Left cardiac atrium (tissue), 4 donors: ENCODE measurements at places on chromosomes 16 and 17. TPM values are rescaled to one million over a fixed set of nuclear protein-coding genes. Genes with fewer than 3 reads are reported as not detected.
A peak's percentile ranks its signal among the peaks of the same experiment; 100 is the strongest.

DNA sequence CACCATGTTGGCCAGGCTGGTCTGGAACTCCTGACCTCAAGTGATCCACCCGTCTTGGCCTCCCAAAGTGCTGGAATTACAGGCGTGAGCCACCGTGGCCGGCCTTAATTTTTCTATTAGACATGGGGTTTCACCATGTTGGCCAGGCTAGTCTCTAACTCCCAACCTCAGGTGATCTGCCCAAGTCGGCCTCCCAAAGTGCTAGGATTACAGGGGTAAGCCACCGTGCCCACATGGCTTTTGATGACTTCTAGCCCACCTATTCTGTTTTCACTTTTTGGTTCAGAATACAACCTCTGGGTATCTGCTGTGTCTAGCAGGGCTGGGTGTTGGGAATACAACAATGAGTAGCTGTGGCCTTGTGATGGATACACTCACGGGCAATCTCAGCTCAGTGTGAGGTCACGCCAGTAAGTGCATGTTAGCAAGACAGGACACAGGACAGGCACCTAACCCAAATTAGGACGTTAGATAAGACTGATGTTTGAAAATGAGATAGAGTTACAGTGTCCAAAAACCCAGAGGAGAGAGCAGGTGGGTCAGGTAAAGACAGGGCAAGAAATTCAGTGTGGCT, 14.1 kb upstream of the YWHAE start:
- DNase-seq, result no peak

DNA sequence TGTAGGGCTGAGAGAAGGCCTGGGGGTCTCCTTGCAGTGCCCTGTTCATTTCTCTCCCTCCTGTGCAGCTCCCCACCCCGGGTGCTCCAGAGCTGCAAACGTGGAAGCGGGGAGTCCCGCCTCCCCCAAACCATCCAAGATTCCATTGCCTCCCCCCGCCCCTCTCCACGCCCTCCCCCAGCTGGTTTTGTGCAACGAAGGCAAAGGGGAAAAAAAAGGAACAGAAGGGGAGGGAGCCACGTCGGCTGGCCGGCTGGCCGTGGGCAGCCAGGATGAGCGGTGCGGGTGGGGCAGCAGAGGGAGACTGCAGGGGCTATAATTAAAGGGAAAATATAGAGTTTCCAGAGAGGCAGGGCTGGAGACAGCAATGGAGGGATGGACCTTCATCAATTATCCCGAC, 1.7 kb upstream of the COL1A1 start:
- peak; percentile 20 for DNase-seq

Gene SNX20
- 1.2 TPM for total RNA-seq

DNA sequence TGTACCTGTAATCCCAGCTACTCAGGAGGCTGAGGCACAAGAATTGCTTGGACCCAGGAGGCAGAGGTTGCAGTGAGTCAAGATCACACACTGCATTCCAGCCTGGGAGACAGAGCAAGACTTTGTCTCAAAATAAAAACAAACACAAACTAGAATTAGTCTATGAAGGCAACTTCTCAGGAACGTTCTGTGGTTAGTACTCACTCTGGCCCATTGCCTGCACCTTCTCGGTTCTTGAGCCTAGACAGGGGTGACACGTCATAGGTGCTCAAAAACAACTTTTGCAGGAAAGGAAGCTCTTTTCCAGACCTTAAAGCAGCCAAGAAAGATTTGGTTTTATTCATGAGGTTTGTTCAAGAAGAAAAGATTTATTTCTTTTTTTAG, 22.3 kb upstream of the CNOT1 start:
- DNase-seq, result no peak

- DNase-seq, result no peak
These were observed 10.8 kb upstream of the HASPIN start for GRCh38 chr17:3712811-3713463.

DNA sequence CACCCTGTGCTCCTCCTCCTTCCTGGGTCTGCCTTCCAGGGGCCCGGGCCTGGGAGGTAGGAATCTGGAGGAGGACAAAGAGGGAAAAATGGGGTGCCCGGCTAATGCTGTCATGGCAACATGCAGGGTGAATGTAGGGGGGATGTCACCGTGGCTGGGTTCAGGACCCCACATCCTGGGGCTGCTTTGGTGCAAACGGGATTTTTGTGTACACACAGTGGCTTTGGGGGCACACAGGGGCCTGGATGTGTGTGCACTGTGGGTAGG, 37.0 kb upstream of the CDC42EP4 start:
- DNase-seq, result no peak

Gene ZFPM1
- total RNA-seq, result 7.0 TPM

Gene PRM3
- total RNA-seq, result not detected

- DNase-seq, result no peak
These were observed 3.0 kb downstream of the APPBP2 start for GRCh38 chr17:60522889-60523626.

Gene EIF4A3
- total RNA-seq, result 36.6 TPM

Gene SLC47A1
- total RNA-seq, result 1.4 TPM

- DNase-seq, result no peak
These were observed 57.3 kb downstream of the IGF2BP1 start for GRCh38 chr17:49054342-49055092.

Gene MGAT5B
- 0.21 TPM for total RNA-seq

- DNase-seq, result no peak
These were observed 20.8 kb downstream of the GGA3 start for GRCh38 chr17:75240394-75241142.

DNA sequence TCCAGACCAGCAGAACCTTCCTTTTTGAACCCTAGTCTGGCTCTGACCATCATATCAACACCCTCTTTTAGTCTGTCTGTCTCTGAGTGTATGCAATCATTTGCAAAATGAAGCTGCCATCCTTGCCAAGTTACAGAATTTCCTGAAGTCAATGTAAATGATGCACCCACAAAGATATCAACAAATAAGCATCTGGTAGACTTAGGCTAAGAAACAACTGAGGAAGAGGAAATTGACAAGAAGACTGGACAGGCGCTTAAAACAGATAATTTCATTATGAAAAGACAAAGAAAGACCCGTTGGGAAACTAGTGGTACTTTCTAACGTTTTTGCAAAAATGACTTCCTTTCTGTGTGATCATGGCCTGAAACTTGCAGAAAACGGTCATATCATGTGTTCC, 24.7 kb upstream of the CIITA start:
- no peak for DNase-seq

DNA sequence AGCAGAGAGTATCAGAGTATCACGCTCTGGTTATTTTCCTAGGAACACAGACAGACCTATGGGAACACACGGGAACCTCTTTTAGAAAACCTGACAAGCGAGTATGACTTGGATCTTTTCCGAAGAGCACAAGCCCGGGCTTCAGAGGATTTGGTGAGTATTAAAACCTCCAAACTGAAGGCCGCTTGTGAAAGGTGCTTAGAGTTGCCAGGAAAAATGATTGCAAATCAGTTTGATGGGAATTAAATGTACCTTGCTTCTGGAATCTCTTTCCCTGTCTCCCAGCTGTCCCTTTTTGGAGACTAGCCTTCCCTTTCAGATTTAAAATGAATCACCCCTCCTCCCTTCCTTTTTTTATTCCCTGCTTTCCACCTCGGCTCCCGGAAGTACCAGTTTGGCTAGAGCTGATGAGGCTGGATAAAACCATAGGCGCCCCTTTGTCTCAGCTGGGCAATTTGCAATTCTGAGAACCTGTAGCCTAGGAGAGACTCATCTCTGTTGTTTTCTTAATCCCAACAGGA, 27.3 kb downstream of the KAT7 start:
- DNase-seq, result no peak

DNA sequence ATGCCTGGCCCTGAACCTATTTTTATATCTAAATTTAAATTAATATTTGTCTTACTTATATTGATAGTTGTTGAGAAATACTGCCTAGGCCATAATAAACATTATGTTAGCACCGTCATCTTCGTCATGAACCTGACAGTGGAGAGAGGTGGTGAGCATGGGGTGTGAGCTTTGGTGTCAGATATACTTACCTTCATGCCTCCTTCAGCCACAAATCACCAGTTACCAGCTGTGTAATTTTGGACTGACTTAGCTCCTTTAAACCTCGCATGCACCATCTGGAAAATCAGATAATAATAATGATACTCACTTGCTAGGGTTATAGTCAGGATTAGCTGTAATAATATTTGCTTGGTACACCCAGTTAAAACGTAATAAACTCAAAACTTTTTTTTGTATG, 35.0 kb downstream of the SNX29 start:
- no peak for DNase-seq

DNA sequence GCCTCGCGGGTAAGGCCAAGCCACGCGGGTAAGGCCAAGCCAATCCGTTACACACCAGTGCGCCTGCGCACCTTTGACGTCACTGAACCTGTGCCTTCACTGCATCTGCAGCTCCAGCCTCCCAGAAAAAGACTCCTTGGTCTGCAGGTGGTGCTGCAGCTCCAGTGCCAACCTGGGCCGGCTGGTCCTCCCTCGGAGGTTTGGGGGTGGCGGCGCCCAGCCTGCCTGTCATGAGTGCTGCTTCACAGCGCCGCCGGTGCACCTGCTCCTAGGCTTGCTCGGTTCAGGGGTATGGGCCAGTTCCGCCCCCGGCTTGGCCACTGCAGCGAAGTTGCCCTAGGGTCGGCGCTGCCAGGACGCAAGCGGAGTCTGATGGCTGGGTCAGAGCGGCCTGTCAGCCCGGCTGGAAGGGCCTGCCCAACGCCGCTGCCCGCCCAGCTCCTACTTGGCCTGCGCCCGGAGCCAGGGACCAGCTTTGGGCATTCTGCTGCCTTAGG, 146.6 kb downstream of the USP22 start:
- peak; percentile 27 for DNase-seq

Gene CALB2
- 30.8 TPM for total RNA-seq

Gene CAPNS2
- 0.24 TPM for total RNA-seq

- no peak for DNase-seq
These were observed 354.0 kb upstream of the EEF2KMT start for GRCh38 chr16:5451641-5452040.

Gene CCL17
- not detected for total RNA-seq

DNA sequence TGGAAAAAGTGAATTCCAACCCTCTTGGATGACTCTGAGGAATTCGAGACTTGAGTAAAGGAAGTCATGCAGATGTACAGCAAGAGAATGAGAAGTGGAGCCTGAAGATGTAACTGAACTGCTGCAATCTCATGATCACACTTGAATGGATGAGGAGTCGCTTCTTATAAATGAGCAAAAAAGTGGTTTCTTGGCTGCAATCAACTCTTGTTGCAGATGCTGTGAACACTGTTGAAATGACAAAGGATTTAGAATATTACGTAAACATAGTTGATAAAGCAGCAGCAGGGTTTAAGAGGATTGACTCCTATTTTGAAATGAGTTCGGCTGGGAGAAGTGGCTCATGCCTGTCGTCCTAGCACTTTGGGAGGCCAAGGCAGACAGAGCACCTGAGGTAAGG, 25.5 kb downstream of the ASPA start:
- DNase-seq, result no peak

Gene TRPV2
- total RNA-seq, result 14.3 TPM

DNA sequence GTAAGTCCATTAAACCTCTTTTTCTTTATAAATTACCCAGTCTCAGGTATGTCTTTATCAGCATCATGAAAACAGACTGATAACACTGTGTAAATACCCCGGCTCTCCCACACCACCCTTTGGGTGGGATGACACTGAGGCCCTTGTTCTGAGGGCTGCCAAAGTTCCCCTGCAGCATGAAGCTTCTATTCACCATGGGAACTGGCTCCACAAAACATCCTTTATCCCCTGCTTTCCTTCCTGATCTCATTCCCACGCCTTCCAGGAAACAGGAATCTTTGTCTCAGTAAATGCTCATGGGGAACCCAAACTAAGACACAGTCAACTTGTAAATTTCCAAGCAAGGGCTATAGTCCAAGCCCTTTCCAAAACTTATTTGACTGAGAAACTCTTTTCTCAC, 88.4 kb downstream of the ABCC12 start:
- no peak for DNase-seq

- DNase-seq, result no peak
These were observed 384 bp downstream of the TMEM107 start for GRCh38 chr17:8175795-8176196.

GRCh38 chr17:78415821-78416711, 37.6 kb downstream of the PGS1 start:
- peak; percentile 59 for DNase-seq

DNA sequence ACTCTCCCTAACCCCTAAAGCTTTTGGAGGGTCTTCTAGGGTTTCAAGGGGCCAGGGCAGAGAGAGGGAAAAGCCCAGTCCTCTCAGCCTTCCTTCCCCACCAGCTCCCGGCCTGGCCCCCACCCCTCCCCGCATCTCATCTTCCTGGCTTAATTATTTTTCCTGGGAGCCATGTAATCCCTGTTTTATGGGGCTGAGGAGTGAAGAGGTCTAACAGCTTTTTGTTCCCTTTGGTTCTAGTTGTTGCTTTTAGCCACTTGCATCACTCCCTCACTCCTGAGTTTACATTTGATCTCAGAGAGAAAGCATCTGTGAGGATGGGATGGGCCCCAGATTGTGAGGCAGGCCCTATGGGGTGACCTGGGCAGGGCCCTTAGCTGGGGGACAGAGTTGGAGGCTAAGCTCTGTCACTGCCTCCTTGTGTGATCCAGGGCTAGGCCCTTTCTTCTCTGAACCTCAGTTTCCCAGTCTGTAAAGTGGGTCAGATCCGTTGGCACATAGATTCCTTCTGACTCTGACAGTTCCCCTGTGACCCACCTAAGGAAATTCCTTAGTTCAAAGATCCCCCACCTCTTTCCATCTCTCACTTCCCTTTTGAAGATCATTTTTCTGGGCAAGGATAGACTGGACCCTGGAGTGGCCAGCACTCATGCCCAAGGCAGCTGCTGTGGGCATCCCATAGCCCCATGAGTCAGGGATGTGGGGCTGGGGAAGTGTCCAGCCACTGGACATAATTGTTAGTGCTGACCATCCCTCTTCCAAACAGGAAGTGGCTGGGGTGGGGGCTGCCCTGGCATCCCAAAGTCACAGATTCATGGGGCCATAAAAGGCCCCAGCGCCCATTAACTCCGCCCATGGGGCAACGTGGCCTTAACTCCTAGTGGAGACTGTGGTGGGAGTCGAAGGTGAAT, 20.1 kb downstream of the UNC119 start:
- DNase-seq, result no peak

- DNase-seq, result no peak
These were observed 43.9 kb downstream of the USP31 start for GRCh38 chr16:23105309-23105708.

GRCh38 chr17:45243750-45244149, 18.1 kb downstream of the SPATA32 start:
- no peak for DNase-seq

- peak; percentile 3 for DNase-seq
These were observed 5.7 kb upstream of the MAPK8IP3 start for GRCh38 chr16:1700246-1700645.

Gene RNF213
- total RNA-seq, result 43.4 TPM

GRCh38 chr16:31185339-31185738, 5.4 kb downstream of the FUS start:
- no peak for DNase-seq

Gene SPNS2
- 14.2 TPM for total RNA-seq

- no peak for DNase-seq
These were observed 7.3 kb downstream of the MFSD6L start for GRCh38 chr17:8791910-8792270.

Gene FAM20A
- total RNA-seq, result 9.0 TPM

GRCh38 chr17:46045639-46046038, 46.6 kb downstream of the STH start:
- DNase-seq, result no peak

- DNase-seq, result no peak
These were observed 3.6 kb downstream of the EVI2B start for GRCh38 chr17:31310260-31310659.

Gene NOMO2
- 238 TPM for total RNA-seq

- DNase-seq, result no peak
These were observed 46.8 kb downstream of the PLXDC1 start for GRCh38 chr17:39104657-39105056.

GRCh38 chr16:17244872-17245551, 225.7 kb downstream of the XYLT1 start:
- no peak for DNase-seq

- peak; percentile 97 for DNase-seq
These were observed 2.4 kb downstream of the SYNGR3 start for GRCh38 chr16:1991948-1992703.

Gene CHST4
- 0.16 TPM for total RNA-seq
